ENCODE measurements at places on chromosomes 16 and 17. TPM values are rescaled to one million over a fixed set of nuclear protein-coding genes. Genes with fewer than 3 reads are reported as not detected.

Gene ZG16B
- polyA plus RNA-seq = not detected

Gene ST6GALNAC2
- polyA plus RNA-seq = 0.68 TPM

Gene RTN4RL1
- polyA plus RNA-seq = 0.44 TPM

Gene RHBDL3
- polyA plus RNA-seq = not detected

Gene TEKT3
- polyA plus RNA-seq = not detected

Gene ITGA3
- 4.0 TPM for polyA plus RNA-seq

Gene MYCBPAP
- polyA plus RNA-seq = 1.3 TPM

Gene DPEP3
- polyA plus RNA-seq = not detected

Gene ANKRD40CL
- polyA plus RNA-seq = not detected

Gene KCNH6
- not detected for polyA plus RNA-seq

Gene HASPIN
- 0.34 TPM for polyA plus RNA-seq

Gene MGAT5B
- not detected for polyA plus RNA-seq

Gene SOX8
- polyA plus RNA-seq = 0.48 TPM

Gene PIRT
- not detected for polyA plus RNA-seq

Gene TVP23A
- polyA plus RNA-seq = 0.23 TPM

Gene ZNF385C
- polyA plus RNA-seq = 0.09 TPM

Gene SEPTIN12
- polyA plus RNA-seq = not detected

Gene C1QTNF8
- not detected for polyA plus RNA-seq

Gene SLC5A2
- 0.94 TPM for polyA plus RNA-seq

Gene FA2H
- 4.0 TPM for polyA plus RNA-seq

Gene SYNGR2
- polyA plus RNA-seq = 633 TPM

Gene ANKS4B
- not detected for polyA plus RNA-seq

Gene NATD1
- polyA plus RNA-seq = 0.45 TPM

Data from IgD-negative memory B cell (primary cell).